ENCODE measurements at places on chromosomes 6 and 20. TPM values are rescaled to one million over a fixed set of nuclear protein-coding genes. Genes with fewer than 3 reads are reported as not detected.

The SLC32A1 gene
- total RNA-seq, result not detected

The SYCP2L gene
- not detected for total RNA-seq

The OGFRL1 gene
- total RNA-seq, result 3.1 TPM

The E2F1 gene
- 69.3 TPM for total RNA-seq

The EYS gene
- total RNA-seq, result not detected

The TFAP2B gene
- total RNA-seq, result not detected

The RGS17 gene
- total RNA-seq, result not detected

The CLVS2 gene
- total RNA-seq, result not detected

The TENT5A gene
- total RNA-seq, result 1.0 TPM

The RAB5IF gene
- total RNA-seq, result 79.8 TPM

Measured in activated naive CD4-positive, alpha-beta T cell treated with anti-CD3 and anti-CD28 coated beads for 36 hours (primary cell).